ENCODE measurements at places on chromosomes 6 and 20.

GRCh38 chr20:36754656-36755222 is 8.8 kb upstream of the NDRG3 start:
- no peak for DNase-seq

DNA sequence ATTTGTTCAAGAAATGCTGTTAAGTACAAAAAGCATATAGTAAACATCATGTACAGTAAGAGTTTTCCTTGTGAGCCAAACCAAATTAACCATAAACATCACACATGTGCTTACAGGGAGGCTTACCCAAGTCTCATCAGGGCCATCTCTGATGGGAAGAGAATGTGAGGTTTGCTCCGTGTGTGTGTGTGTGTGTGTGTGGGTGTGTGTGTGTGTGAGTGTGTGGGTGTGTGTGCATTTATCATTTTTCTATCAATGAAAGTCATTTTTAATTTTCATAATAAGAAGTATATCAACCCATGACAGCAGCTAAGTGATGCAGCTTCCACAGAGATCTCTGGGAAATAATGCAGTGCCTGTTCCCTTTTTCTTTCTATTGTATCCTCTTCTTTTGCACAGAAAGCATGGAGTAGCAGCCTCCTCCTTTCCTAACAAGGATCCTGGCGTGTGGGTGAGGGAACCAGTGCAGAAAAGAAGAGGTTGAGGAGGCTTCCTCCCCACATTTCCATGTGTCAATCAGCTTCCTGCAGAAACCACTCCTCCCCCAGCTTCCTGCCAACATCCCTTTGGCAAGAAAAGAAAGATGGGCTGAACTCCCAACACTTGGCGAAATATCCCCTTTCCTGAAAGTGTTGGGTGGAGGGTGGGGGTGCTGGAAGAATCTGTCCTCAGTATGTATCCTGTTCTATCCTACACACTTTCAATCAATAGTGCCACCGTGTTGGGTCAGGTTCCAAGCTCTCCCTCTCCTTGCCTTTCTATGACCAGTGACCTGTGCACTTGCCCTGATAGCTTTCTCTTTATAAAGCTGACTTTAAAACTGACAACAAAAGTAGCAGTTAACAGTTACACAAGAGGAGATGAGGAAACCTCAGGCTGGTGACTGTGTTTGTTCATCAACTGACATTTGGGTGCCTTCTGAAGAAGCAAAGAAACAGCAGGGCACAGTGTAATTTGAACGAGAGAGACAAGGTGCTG is 251.8 kb upstream of the CITED2 start:
- DNase-seq = no peak

DNA sequence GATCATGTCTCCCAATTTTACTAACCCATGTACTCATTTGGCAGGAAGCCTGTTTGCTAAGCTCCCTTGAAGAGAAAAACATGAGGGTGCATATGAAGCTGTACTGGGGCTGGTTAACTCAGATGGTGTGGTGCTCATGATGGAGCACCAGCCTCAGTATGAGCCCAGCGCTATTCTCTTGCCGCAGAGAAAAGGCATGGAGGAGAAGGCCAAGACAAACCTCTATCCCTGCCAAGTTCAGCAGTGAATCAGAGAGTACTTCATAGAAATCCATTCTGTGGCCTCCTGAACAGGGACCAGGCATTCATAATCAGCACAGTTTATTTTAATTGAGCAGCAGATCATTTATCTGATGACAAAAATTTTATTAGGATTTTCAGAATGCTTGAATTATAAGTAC is 398.1 kb downstream of the LMBRD1 start:
- no peak for DNase-seq

DNA sequence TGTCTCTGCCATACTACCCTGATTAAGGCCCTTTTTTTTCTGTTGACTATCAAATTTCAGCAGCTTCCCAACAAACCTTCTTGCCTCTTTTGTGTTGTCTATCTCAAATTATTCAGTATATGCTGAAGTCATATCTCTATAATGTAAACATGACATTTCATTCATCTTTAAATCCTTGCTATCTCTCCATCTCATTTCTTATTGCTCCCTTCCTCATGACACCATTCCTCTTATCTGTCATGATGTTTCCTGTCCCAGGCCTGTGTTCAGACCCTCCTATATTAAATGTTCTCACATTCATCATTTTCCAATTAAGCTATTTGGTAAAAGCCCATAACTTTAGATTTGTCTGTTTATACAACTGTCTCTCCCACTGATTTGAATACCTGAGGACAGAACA is 482.6 kb downstream of the EPM2A start:
- DNase-seq = no peak

All from naive thymus-derived CD8-positive, alpha-beta T cell (primary cell).